ENCODE measurements at places on chromosomes 7 and 10.

DNA sequence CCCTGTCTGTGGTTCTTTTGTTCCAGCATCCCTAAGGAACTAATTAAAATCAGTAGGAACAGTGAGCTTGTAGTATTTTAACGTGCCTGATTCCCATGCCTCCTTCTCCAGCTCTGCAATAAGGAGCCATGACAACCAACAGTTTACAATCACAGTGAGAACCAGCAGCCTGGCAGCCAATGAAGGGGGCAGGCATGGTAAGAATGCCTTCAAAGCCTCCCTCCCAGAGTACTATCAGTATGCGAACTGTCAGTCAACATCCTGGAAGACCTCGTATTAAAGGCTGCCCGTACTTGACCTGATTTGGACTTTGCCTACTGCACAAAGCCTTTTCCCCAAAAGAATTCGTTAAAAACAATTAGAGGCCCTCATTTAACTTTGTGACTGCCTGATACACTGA is 7.7 kb downstream of the ZPBP start:
- DNase-seq, result no peak

- no peak for DNase-seq
Observed at GRCh38 chr7:47787249-47788069, 160.8 kb downstream of the PKD1L1 start.

DNA sequence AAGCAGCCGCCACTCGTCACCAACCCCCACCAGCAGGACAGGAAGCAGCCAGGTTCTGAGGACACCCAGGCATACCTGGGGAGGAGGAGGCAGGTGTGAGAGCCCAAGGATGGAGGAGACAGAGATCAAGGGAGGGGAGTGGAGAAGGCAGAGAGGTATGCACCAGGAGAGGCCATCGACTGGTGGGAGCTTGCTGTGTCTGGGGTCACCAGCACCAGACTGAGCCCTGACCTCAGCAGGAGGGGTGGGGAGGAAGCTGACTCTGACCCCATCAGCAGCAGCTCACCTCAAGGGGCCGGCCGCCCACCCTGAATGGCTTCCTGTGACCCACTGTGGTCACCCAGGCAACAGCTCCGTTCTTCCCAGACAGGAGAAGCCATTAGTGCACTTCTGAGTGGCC is 7.8 kb downstream of the VIPR2 start:
- DNase-seq, result no peak

DNA sequence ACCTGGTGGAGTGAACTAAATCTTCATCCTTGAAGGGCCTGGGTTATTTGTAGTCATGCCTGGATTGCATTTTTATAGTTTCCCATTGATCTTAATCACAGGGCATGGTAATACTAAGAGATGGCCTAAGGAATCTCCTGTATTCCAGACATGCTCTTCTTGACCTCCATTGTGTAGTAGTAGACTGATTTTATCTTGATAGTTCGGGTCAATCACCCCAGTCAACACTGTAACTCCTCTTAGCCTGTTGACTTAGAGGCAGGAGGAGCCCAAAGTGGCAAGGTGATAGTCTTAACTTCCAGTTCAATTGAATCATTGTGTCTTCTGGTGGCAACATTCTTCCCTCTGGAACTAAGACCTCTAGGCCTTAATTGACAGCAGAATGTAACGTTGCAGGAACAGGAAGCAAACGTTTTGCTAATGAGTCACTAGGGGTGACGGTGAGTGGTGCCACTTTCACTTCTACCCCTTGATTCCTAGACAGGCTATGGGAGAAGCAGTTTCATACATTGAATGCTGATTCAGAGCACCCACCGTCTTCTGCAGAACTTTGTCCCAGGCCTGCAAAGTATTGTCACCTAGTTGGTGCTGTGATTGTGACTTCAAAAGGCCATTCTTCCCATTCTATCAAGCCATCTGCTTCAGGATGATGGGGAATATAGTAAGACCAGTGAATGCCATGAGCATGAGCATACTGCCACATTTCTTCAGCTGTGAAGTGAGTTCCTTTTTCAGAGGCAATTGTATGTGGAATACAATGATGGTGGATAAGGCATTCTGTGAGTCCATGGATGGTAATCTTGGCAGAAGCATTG is 24.0 kb upstream of the PAPSS2 start:
- DNase-seq, result no peak

GRCh38 chr10:97593421-97593820 is 3.9 kb downstream of the C10orf62 start:
- DNase-seq, result no peak

GRCh38 chr10:72659694-72660093 is 32.2 kb upstream of the MCU start:
- DNase-seq, result no peak

DNA sequence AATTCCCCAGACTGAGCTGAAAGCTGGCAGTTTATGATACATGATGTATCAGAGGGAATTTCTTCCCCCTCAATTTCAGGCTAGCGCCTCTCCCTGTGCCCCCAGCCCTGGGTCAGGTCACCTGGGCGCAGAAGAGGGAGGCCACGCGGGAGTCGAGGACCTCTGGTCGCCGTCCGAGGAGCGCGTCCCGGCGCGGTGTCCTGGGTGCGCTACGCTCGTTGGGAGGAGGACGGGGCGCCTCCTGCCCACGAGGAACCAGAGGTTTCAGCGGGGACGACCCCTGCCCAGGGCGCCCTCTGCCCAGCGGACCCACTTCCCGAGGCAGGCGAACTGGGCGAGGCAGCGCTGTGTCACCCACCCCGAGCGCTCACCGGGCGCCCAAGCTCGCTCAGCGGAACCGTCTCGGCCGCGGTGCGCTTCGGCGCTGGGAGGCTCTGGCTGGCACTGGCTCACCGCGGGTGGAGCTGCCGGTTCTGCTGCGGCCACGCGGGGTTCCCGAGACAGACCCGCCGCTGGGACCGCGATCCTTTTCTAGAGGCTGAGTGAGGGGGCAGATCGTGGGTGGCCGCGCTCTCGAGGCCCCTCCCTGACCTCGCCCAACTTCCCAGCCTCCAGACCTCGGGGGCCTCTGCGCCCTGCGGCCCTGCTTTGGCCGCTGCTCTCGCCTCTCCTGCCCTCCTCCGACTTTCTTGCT is at the start of gene FAM237B:
Gene FAM237B (minus strand): TSS at position 504 of the 694 bp plus-strand sequence. CDS start 1,556 bp downstream, outside the sequence.
- DNase-seq, result no peak

DNA sequence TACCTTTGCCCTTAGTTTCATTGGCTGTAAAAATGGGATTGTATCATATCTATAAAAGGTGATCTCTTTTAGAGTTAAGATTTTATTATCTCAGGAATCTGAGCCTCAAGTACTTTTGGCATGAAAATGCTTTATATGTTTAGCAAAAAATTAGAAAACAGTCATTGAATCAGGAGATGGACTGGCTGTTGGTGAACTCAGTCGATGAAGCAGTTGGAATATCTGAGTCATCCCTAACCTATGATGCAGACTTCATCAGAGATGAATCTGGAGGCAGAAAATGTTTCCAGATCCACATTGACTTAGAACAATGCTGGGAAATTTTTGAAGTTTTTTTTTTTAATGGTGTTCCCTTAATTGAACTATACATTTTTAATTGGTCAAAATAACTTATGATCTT is 228.5 kb downstream of the SLC25A13 start:
- DNase-seq, result no peak

GRCh38 chr10:117441812-117442443 is 66.7 kb upstream of the PDZD8 start:
- DNase-seq, result no peak

DNA sequence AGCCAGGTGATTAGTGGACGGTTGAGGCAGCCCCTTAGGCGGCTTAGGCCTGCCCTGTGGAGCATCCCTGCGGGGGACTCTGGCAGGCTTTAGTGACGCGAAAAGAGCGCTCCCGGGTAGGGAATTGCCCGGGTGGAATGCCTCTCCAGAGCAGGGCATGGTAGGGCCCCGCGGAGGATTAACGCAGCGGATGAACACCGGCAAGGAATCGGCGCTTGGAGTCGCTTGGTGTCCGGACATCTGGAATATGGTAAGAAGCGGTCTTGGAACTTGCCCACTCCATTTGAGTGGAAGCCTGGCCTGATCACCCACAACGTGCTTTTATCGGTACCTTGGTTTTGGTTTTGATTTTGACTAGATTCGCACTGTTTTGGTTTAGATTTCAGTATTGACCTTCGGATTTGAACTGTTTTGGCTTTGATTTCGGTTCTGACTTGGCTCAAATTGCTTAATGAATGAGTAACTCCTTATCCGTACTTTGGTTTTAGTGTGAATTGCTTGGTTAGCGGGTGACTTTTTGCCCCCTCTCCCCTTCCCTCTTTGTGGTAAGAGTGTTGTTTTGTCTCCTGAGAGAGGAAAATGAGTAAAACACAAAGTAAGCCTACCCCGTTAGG is 24.2 kb upstream of the CHST3 start:
- no peak for DNase-seq

DNA sequence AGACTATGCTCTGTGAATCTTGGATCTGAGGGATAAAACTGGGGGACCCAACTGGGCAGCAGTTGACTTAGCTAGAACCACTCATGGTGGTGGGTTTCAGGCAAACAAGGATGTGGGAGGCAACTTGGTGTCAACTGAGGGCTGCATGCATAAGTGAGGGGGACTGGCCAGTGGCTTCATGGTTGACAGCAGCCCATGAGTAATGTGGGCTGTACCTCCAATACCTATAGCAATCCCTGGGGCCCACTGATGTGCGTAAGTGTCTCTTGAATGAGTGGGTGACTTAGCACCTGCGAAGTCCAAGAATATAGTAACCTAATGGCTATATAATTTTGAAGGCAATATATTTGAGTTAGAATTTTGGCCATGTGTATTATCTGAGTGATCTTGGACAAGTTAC is 13.7 kb upstream of the MAP3K8 start:
- DNase-seq, result no peak

DNA sequence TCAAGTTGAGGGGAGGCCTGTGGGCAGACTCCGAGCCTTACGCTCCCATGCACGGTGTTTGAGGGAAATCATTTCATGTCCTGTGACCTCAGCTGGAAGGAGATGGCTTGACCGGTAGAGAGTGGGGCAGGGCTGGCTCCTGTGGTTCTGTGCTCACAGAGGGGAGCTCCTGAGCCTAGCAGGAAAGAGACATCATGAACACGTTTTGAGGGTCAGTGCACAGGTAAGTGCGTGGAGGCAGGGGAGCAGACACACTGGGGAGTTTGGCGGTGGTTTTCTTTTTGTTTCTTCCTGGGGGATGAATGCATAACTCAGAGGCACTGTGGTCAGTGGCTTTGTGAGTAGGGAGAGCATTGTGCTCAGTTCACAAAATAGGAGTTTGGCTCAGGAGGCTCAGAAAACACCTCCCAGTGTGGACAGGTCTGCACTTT is 22.5 kb downstream of the ADCY1 start:
- DNase-seq, result no peak

DNA sequence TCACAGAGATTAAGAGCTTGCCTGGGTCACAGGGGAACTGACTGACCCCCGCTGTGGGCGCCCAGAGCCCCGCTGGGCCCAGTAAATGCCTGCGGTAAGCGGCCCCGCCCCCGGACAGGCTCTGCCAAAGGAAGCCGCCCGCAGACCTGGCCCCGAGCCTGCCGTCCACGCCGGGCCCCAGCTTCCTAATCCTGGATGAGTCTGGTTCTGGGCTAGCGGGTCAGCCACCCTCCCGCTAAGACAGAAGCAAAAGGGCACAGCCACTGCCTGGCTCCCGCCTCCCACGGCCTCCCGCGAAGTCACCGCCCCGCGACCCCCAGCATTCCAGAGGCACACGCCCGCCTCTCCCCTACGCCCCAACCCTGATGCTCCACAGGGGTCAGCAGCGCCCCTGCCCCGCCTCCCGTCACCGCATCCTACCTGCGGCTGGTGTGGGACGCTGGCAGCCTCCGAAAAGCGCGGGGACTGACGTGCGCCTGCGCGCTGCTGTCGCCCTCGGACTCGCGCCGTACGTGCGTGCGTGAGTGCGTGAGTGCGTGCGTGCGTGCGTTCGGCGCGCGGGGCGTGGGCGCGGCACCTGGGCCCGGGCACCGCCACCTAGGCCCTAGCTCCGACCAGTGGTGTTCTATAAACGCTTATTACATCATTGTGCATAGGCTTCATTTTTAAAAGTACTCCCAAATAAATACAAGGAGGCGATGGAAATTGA is at the start of gene FIGNL1:
Gene FIGNL1 (minus strand): TSS at position 470 of the 709 bp plus-strand sequence. CDS start 3,063 bp downstream, outside the sequence.
- peak; percentile 67 for DNase-seq

DNA sequence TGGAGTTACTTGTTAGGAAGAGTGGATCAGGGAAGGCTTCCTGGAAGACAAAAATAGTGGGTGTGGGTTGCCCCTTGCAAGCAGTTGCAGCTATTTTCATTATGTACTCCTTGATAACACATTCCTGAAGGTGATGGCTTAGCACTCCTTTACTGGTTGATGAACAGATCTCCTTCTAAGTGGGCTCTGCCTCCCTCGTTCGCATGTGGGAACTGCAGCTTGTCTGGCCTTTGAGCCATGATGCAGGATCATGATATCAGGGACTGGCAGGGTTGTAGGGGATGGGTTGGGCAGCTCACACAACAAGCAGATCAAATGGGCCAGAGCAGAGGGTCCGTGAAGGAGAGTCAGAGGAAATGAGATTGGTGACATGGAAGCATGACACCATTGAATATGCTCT is 28.8 kb upstream of the LRRC4 start:
- DNase-seq, result no peak

- DNase-seq, result no peak
Observed at GRCh38 chr7:113000316-113001020, 86.2 kb downstream of the GPR85 start.

- no peak for DNase-seq
Observed at GRCh38 chr7:84144935-84145334, 49.7 kb downstream of the SEMA3A start.
